ENCODE measurements at places on chromosomes 3 and 15.

- no peak for DNase-seq
Measured at GRCh38 chr3:128844502-128844901, 34.9 kb upstream of the ACAD9 start.

DNA sequence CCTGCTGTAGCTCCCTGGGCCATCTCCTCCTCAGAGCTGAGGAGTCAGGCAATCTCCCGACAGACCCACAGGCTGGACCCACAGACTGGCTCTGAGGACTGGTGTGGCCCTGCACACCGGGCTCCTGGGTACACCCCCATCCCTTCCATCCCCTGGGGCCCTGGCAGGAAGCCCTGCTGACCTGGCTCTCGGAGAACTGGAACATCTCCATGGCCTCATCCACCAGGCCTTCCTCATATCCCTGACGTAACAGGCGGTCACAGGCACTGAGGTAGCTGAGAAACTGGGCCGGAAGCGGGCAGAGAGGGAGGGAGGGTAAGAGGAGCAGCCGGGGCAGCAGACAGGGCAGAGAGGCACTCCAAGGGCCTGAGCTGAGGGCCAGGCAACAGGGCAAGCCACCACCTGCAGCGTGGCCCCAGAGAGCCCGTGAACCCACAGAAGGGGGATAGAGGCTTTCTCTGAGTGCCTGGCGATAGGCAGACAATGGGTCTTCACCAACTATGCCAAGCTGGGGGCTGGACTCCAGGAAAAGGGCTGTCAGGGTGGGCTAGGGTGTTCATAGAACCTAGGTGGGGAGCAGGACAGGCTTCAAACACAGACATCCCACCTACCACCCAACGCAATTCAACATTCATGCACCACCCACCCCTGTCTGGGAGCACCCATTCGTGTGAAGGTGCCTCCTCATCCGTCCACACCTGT is 17.9 kb downstream of the KBTBD13 start:
- DNase-seq = no peak

DNA sequence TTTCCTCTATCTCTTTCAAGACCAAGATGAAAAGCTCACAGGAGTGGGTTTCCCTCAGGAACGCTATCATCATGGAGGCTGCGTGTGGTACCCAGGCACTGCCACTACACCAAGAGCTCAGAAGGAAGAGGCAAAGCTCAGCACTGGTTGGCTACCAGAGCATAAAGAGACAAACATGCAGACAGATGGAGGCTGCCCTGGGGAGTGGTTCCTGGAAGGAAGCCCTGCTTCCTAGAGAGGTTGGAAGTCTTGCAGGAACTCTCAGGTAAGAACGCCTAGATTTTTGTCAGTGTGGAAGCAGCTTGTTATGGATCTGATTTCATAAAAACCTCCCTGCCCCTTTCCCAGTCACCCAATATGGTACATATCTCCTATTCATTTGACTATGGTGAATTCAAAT is 49.9 kb upstream of the ADCY5 start:
- no peak for DNase-seq

DNA sequence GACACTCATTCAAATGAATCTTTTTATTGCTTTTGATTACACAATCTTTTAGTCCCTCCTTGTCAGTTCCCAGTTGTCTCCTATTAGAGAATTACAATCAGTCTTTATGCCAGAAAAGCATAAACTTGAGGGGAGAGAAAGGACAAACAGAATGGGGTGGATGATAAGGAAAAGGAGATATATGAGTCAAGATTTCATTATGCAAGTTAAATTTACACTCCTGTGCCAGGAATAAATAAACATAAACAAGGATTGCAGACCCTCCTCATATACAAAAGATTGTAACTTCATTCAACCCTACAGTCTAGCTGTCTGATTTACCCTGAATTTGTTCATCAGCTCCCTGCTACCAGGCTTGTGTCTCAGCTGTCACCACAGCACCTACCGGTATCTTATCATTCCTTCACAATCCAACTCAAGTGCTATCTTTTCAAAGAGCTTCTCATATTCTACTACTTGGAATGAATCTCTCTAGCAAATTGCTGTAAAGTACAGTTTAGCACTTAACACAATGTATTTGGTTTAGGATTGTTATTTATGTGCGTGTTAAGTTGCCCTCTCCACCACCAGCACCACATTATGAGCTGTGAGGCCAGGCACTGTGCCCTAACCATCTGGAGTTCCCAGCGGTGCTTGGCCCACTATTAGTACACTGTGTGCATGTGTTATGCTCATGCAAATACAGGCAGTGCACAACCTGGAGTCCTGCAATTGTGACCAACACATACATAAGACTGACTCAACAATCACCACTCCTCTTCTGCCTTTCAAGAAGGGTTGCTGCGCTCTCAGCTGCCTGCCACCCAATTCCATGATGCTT is 504.1 kb downstream of the TBL1XR1 start:
- no peak for DNase-seq
